ENCODE measurements at places on chromosomes 11 and 22.
A peak's percentile ranks its signal among the peaks of the same experiment; 100 is the strongest.

DNA sequence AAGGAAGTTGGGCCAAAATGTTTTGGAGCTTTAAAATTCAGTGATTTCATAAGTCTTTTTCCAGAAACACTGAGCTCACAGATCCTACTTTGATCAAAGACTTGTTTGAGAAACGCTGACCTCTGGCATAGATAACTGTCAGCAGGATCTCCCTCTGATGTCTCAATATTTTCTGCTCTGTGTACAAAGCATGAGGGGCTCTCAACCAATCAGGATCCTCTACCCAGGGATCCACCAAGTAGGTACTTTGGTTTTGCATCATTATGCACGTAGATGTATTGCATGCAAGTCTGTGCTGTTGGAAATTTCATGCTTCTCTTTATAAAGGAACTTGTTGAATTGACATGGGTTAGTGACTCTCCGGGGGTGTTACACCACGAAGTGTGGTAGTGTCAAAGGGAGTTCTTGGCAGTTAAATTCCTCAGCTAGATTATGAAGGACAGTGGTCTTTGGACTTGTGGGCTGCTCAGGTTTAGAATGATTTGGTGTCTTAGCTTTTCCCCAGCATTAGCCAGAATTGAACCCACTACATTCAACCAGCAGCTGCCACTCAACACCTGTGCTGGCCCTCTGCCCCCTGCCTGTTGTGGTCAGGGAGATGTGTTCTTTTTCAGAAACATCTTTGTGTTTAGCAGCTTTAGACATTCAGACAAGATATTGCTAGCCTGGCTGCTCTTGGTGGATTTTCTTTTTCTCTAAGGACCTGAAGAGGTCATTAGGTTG, 1.7 kb upstream of the DIXDC1 start:
- DNase-seq = peak; percentile 15

DNA sequence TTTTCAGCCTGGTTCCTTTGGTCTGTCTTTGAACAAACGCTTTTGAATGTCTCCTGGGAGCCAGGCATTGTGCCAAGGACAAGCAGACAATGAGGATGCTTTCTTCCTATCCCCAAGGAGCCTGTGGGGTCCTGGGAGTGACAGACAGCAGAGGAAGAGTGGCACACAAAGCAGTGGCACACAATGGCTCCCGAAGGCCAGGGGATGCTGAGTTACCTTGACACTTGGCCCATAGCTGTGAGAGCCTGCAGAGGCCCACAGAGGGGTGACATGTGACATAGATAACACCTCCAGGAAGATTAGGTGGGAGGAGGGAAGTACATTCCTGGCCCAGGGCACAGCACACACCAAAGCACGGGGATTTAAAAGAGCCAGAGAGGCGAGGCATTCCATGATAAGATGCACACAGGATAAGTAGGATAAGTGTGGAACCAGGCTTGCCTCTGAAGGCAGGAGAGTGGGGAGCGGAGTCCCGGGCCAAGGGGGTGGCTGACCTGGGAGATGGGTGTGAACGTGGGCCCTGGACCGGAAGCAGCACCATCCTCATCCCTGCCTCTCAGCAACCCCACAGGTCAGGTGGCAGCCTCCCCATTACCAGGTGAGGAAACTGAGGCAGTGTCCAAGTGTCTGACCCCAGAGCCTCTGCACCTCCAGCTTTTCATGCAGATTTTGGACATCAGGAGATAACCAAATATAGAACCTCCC, 6.3 kb downstream of the UPB1 start:
- DNase-seq = no peak

DNA sequence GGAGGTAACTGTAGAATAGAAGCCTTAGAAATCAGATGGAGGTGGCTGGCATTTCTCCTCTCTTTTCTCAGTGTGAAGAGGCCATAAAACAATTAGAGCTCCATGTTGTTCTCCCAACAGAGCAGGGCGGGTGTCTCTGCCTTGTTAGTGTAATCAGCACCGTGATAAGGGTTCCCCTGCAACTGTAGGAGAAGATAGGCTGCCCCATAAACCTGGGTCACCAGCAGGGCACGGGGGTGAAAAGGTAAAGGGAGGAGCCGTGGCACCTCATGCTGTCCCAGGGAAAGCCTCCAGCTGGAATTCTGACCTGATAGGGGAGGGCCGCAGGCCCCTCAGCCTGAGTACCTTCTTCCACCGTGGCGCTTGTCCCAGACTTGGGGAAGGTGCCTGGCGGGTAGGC, 68.7 kb downstream of the ISX start:
- no peak for DNase-seq

- DNase-seq = peak; percentile 46
Measured at GRCh38 chr22:39643311-39644083, 72.9 kb downstream of the CACNA1I start.

GRCh38 chr11:121334973-121335710, 42.6 kb downstream of the SC5D start:
- no peak for DNase-seq

DNA sequence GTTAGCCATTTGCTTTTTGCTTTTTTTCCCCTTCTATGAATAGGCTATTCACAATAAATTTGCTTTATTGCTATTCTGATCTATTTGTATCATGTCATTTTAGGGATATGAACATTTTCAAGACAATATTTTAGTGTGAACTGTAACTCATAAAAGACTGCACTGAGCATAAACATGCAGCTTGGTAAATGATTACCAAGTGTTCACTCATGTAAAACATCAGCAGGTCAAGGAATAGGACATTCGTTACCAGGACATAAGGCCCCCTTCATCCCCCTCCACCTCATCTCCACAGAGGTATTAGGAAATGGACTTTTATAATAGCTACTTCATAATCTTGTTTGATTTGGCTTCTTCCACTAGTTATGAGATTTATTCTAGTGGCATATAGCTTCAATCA, 12.4 kb downstream of the NLRP14 start:
- no peak for DNase-seq

DNA sequence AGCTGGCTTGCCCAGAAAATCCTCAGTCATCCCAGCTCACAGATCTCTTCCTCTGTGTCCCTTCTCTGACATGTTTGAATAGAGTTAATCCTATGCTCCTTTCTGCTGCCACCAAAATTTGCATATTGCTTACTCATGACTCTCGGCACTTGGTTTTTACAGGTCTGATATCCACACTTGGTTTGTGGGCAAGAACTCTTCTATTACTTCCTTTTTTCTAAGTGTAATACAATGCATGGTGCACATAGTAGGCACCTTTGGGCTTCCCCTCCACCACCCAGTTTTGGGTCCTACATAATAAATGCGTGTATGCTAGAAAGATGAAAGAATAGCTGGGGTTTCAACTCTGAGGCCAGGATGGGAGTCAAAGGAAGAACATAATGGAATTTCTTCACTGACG, 69.7 kb upstream of the GRK3 start:
- no peak for DNase-seq

DNA sequence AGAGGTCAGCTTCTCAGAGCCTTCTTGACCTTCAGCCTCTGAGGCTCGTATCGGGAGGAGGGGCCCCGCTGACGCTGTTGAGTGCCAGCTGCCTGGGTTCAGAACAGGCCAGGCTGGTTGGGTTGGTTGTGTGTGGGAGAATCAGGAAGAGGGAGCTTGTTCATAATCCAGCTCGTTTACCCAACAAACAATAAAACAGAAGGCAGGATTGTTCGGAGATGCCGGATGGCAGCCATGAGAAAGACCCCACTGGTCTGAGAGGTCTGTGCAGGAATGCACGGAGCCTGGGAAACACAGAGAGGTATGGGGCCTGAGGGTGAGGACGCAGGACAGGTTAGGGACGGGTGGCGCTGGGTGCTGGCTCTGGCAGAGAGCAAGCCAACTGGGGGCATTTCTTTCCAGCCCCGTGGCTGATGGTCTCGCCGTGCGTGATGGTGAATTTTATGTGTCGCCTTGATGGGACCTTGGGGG, 31.6 kb upstream of the SHANK2 start:
- no peak for DNase-seq

GRCh38 chr11:64524158-64524527, 66.9 kb upstream of the SLC22A12 start:
- no peak for DNase-seq

DNA sequence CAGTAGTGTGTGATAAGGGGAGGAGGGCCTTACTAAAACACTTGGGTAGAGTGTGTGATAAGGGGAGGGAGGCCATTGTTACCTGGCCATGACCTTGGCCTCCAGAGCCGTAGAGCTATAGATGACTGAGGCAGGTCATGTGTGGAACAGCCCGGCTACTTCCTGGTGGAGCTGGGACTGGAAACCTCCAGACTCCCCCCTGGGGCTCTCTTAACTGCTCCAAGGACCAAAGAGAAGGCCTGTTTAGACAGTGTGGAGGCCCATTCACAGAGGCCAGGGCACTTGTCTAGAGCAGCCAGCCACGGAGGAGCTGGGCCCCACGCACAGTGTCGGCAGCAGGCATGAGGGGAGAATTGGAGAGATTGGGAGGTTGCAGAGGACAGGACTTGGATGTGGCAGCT, 12.5 kb upstream of the MICALL1 start:
- no peak for DNase-seq

GRCh38 chr11:76786016-76786415, 2.9 kb downstream of the TSKU start:
- no peak for DNase-seq

GRCh38 chr11:17508306-17508705, 31.7 kb upstream of the ABCC8 start:
- DNase-seq = no peak

DNA sequence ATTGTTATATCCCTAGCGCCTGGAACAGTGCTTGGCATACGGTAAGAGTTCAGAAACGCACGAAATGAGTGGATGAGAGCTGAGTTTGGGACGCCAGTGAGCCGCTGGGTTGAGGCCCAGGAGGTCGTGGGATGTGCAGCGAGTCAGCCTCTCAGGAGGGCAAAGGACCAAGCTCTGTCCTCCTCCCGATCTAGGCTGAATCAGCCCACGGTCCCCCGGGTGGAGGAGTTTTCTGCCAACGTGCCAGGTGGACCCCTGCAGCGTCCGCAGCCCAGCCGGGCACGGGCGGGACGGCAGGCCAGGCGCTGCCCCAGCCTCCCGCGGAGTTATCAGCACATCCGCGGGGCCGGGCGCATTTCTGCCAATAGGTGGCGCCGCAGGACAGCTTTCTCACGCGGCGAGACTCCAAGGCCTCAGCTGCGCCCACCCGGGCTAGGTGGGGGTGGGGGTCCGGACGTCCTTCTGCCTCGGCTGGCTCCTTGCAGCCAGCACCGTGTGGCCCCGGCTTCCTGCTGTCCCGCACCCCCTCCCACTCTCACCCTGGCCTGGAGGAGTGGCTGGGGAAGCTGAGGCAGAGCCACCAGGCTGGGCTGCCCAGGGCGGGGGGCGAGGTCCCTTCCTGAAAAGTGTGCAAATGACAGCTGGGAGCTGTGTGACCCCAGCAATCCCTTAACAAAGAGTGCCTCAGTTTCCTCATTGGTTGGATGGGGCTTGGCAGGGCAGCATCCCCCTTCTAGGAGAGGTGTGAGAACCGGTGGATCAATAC, 2.2 kb upstream of the RPS19BP1 start:
- DNase-seq = peak; percentile 53

DNA sequence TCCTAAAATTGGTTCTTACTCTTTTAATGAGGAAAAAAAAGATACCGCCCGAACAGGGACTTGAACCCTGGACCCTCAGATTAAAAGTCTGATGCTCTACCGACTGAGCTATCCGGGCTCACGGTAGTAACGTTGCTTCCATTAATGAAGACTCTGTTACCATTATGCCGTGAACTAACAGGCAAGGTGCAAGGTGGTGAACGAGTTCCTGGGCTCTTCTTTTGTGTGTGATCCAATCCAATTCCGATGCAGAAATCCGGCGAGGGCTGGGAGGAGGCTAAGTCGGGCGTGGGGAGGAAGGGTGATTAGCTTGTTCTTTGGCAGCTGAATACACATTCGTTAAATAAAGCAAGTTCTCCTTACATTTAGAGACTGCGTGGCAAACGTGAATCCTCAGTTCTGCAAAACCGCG, 49.0 kb downstream of the OR4D9 start:
- peak; percentile 70 for DNase-seq

DNA sequence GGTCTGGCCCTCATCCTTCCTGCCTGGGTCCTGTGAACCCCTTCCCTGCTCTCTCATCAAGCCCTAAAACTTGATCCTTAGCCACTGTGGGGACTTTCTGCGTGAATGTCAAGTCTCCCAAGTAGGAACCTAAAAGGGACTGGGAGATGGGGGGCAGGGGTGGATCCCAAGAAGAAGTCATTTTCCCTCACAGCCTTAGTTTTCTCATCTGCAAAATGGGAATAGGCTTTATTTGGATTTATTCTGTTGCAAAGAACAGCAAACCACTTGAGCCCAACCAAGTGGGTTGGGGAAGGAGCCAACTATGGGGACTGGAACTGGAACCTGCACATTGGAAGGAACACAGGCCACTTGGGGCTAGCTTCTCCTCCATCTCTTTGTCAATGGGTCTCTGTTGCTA, 36.8 kb downstream of the NEU3 start:
- DNase-seq = no peak

DNA sequence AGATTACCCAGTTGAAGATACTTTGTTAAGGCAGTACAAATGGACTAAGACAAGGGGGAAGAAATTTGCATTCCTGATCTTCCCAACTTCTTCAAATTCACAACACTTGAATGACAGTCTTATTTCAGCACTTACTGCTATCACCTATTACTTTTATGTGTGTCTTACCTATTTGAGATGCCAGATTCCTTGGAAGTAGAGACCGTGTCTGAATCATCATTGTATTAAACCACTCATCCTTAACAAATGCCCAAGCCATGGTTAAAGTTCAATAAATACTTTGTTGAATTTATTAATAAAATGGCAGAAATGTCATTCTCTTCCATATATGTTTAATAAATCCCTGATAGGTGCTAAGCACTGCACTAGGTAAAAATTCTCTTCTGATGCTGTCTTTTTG, 18.3 kb downstream of the SC5D start:
- no peak for DNase-seq

- no peak for DNase-seq
Measured at GRCh38 chr22:46581538-46582244, 38.5 kb upstream of the GRAMD4 start.

DNA sequence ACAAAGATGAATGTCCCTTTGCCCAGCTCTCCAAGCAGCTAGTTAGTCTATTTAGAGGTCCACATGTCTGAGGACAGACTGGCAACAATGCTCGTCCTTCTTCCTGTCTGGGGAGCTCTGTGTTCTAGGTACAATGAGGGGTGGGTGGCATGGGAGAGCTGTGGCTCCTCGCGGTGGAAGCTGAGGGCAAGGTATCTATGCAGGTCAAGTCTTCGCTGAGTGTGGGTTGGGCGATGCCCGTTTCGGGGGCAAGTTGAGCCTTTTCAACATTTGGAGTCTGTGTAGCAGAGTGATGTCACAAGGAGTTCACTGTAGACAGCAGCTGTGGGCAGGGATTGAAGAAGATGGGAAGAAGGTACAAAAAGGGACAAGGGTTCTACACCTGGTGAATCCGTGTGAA, 163.2 kb downstream of the FEZ1 start:
- no peak for DNase-seq

GRCh38 chr11:21364866-21365624, 695.7 kb downstream of the NELL1 start:
- no peak for DNase-seq

- DNase-seq = peak; percentile 77
Measured at GRCh38 chr11:19698493-19699292, 13.9 kb upstream of the NAV2 start.

- DNase-seq = no peak
Measured at GRCh38 chr11:45930031-45930794, 7.8 kb downstream of the LARGE2 start.

GRCh38 chr11:94876645-94877442, 96.5 kb downstream of the CWC15 start:
- peak; percentile 98 for DNase-seq

GRCh38 chr22:23402275-23403151, 177.6 kb downstream of the IGLL1 start:
- DNase-seq = peak; percentile 19

- DNase-seq = no peak
Measured at GRCh38 chr11:2466869-2467694, 22.3 kb downstream of the KCNQ1 start.

- DNase-seq = no peak
Measured at GRCh38 chr11:3745161-3745560, 52.2 kb downstream of the NUP98 start.

Data from IMR-90 (cell line).